C1 segment of cervical spinal cord (tissue), 14 donors: ENCODE measurements at places on chromosomes 4 and X.

GRCh38 chr4:152352622-152353116 lies 183.2 kb downstream of the FBXW7 start:
- peak; percentile 55 for DNase-seq

DNA sequence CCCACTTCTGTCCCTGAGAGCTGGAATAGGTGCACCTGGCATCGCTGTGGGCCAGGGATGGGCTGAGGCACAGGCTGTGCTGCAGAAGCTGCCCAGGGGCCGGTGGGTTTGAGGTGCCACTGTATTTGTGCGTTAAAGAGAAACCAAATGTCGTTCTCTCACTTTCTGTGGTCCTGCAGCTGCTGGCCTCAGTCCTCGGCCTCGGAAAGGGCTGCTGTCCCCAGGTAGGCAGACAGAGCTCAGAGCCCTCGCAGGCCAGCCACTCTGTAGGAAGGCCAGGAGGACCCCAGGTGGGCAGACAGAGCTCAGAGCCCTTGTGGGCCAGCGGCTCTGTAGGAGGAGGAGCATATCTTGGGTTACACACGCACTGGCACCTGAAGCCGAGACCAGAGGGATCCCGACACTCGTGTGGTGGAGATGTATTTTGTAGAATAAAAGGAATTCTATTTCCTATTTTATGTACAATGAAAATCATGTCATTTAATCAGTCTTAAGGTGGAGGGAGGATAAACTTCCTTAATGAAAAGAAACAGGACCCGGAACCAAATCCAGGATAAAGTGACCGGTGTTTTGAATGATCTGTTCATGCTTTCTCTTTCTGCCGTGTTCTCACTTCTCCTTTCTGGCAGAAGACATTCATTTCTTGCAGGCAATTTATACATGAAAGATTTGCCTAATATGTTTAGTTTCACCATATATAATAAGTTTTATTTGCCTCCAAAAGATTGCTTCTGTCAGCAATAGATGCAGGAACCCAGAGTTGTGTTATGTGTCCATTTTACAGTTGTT lies 54.4 kb upstream of the HGFAC start:
- no peak for DNase-seq

- DNase-seq = no peak
Measured at GRCh38 chr4:184612074-184612473, 37.2 kb downstream of the CASP3 start.

DNA sequence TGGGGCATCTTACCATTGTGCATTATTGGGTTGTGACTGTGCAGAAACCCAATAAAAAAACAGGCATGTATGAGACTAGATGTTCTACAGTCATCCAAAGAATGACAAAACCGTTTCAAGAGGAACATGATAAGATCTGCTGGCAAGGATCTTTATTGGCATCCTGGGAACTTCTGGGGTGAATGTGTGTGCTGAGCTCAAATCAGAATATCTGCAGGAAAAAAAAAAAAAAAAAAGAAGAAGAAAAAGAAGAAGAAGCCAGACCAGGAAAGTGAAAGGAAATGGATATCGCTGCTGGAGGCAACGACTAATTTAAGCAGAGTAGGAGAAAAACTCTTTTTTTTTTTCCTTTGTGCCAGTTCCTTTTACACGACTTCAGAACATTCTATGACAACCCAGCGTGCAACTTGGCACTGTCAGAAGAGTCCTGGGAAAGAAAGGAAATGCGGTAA lies 484.2 kb upstream of the BOD1L1 start:
- DNase-seq = no peak
